WERI-Rb-1 (cell line): ENCODE measurements at places on chromosomes 2 and 18.
A peak's percentile ranks its signal among the peaks of the same experiment; 100 is the strongest.

GRCh38 chr2:156221703-156222102, 110.8 kb downstream of the NR4A2 start:
- no peak for DNase-seq

- DNase-seq = no peak
Measured at GRCh38 chr2:32161296-32161695, 4.4 kb upstream of the SLC30A6 start.

GRCh38 chr18:79804130-79804787, 6.5 kb downstream of the KCNG2 start:
- no peak for DNase-seq

GRCh38 chr2:135965756-135966155, 19.7 kb downstream of the DARS1 start:
- no peak for DNase-seq

GRCh38 chr2:162574615-162575452, 230.9 kb downstream of the GCA start:
- DNase-seq = no peak

- DNase-seq = no peak
Measured at GRCh38 chr2:25105336-25106085, 62.9 kb downstream of the POMC start.

GRCh38 chr2:148716378-148716920, 71.9 kb downstream of the EPC2 start:
- DNase-seq = no peak

DNA sequence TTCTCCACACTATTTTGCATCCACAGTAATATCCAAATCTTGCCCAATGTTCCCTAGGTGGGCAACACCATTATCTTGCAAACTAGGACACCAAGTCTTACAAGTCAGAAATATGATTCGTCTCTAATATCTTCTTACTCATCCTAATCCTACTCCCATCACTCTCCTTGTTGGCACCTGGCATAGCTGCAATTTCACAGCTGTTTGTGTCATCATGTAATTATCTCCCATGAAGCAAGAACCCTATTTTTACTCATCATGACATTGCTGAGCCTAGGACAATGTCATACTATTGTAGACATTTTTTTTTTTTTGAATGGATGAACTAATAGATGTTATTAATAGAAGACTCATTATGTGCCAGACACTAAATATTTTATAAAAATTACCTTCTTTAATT, 91.3 kb upstream of the CCDC141 start:
- no peak for DNase-seq

DNA sequence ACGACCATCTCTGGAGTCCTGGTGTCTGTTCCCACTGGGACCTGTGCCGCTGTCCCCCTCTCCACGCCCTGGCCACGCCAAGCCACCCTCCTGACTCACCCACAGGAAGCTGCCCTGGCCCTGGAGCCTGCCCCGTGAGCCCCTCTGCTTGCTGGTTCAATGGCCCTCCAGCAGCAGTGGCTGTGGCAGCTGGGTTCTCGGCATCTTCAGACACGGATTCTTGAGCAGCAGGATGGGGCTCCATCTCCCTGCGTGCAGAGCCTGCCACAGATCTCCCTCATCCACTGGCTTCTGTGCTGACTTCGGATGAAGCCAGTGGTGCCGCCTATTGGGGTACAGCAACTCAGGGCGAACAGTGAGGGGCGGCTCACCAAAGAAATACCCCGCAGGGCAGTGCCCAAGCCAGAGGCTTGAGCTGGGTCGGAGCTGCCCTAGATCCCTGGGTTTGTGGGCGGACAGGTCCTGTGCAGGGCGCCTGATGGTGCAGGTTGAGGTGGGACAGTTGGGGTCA, 14.0 kb downstream of the CAPN10 start:
- DNase-seq = peak; percentile 6

- no peak for DNase-seq
Measured at GRCh38 chr2:80335411-80335810, 30.9 kb upstream of the LRRTM1 start.

- no peak for DNase-seq
Measured at GRCh38 chr18:8705961-8706790, 820 bp downstream of the MTCL1 start.

DNA sequence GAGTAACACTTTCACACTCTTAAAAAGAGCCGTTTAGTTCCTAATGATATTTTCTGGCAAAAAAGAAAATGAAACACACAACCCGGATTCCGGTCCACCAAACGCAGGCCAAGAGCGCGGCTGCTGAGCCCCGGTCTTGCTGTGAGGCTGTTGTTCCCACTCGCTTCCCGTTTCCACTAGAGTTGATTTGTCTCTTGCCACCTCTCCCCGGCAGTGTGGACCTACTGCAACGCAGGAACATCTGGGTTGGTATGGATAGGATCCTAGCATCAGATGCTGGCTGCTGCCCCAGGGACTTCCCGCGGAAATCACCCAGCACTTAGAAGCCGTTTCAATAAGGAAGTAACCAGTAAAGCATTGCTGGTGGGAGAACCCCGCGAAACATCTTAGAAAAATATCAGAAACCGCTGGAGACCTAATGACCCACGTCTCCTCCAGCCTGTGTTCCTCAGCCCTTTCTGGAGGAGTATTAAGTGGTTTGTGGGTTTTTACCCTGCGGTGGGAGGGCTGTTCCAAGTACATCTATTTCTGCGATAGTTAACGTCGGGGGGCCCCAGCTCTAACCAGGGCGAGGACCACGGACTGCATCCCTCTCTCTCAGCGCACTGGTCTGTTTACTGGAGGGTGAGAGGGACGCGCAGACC, 939 bp downstream of the DOCK10 start:
- no peak for DNase-seq

DNA sequence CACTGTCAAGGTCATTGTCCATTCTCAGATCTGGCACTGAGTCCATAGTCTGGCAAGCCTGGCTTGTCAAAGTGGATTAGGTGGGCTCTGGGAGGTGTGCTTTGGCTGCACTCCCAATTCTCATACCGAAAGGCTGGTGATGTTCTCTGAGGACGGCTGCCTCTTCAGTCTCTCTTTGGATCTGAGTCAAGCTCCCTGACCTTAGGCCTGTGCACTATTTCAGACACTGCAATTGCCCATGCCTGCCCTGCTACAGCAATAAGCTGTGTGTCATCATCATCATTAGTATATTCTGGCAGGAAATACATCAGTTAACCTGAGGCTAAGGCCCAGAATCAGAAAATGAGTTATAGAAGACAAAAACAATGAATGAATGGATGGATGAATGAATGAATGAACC, 1.6 kb upstream of the SLC5A7 start:
- DNase-seq = no peak

GRCh38 chr2:111118481-111118980, 2.2 kb upstream of the BCL2L11 start:
- DNase-seq = no peak

- no peak for DNase-seq
Measured at GRCh38 chr2:64135421-64135820, 8.8 kb downstream of the PELI1 start.

- DNase-seq = no peak
Measured at GRCh38 chr2:230905448-230906421, 19.3 kb downstream of the GPR55 start.

- DNase-seq = no peak
Measured at GRCh38 chr2:71884303-71885042, 263.2 kb downstream of the CYP26B1 start.

- no peak for DNase-seq
Measured at GRCh38 chr2:64260093-64260803, 116.0 kb upstream of the PELI1 start.

DNA sequence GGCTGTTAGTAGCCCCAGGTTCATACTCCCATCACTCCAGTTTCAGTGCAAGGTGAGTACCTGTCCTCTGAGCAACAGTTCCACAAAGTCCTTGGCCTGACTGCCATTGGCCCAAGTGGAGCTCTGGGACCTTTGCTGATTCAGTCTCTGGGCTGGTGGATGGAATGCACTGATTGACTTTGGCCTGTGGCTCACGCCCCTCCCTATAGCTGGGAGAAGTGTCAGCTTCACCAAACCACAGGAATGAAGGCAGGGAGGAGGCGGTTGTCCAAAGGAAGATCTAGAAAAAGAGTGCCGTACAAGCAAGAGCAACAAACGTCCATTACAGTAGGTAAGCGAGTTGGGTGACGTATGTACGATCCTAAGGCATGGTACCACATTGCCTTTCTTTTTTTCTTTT, 34.0 kb downstream of the QPCT start:
- DNase-seq = no peak

GRCh38 chr2:54556621-54557121, 100.5 kb downstream of the SPTBN1 start:
- DNase-seq = peak; percentile 37

DNA sequence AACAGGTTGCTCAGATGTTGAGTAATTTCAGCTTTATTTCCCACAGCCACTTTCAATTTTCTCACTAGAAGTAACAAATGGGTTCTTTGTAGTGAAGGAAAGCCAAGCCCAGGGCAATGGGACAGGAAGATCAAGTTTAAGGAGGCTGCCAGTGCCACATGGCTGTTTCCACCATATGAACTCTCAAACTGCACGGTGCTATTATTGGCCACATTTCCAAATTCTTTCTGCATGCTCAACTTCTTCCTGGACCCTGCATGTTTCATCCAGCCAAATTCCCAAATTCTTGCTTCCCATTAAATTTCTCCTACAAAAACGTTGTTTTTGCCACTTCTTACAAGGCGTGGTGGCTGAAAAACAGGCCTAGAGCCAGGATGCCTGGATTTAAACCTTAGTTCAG, 193.3 kb upstream of the SPHKAP start:
- no peak for DNase-seq

- no peak for DNase-seq
Measured at GRCh38 chr2:150445398-150445797, 42.1 kb downstream of the RND3 start.

- no peak for DNase-seq
Measured at GRCh38 chr2:155456222-155456621, 757.7 kb downstream of the KCNJ3 start.

GRCh38 chr2:24844023-24844685, 50.9 kb downstream of the CENPO start:
- DNase-seq = no peak
